Naive thymus-derived CD8-positive, alpha-beta T cell (primary cell): ENCODE measurements at places on chromosomes 6 and 20.

DNA sequence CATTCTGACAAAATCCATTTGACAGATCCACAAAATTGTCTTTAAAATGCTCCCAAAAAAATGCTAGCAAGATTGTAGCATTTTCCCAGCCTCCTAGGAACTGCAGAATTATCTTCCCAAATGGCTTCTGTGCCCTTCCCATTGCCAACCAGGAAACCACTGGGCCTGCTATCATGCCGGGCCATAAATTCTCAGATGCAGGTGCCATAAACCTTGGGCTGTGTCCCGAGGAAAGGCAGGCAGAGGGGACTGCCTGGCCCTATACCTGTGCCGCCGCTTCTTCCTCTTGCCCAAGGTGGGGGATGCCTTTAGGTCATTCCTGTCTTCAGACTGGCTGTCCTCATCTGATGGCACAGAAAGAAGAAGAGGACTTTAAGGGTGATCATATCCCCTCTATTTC is 2.8 kb downstream of the VSX1 start:
- no peak for DNase-seq

DNA sequence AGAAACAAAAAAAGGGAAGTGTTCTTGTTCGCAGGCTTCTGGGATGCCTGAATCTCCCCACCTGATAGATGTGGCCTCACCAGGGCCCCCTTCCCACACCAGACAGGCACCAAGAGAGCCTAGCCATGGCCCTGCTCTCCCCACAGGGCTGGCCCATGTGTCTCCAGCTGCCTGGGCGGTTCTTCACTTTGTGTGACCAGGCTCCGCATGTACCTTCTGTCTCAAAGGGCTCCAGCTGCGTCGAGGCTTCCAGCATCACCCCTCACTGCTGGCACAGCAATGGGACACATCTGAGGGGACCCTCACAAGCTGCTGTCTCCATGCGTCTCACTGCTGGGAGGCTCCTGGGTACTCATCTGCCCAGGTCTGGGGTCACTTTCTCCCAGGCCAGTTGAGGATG is 362.9 kb downstream of the ZFAND3 start:
- DNase-seq, result no peak

DNA sequence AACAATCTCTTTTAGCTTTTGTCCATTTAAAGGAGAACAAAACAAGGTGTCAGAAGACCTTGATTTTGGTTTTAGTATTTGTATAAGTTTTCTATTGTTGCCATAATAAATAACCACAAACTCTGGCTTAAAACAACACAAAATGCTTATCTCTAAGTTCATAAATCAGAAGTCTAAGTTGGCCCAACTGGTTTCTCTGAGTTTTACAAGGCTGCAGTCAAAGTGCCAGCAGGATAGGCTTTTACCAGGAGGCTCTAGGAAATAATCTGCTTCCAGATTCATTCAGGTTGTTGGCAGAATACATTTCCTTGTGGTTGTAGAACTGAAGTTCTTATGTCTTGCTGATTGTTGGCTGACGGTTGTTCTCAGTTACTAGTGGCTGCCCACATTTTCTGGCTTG is 147.2 kb upstream of the HMGCLL1 start:
- DNase-seq, result no peak

GRCh38 chr20:63127700-63128364 is 88.1 kb downstream of the YTHDF1 start:
- DNase-seq, result no peak

DNA sequence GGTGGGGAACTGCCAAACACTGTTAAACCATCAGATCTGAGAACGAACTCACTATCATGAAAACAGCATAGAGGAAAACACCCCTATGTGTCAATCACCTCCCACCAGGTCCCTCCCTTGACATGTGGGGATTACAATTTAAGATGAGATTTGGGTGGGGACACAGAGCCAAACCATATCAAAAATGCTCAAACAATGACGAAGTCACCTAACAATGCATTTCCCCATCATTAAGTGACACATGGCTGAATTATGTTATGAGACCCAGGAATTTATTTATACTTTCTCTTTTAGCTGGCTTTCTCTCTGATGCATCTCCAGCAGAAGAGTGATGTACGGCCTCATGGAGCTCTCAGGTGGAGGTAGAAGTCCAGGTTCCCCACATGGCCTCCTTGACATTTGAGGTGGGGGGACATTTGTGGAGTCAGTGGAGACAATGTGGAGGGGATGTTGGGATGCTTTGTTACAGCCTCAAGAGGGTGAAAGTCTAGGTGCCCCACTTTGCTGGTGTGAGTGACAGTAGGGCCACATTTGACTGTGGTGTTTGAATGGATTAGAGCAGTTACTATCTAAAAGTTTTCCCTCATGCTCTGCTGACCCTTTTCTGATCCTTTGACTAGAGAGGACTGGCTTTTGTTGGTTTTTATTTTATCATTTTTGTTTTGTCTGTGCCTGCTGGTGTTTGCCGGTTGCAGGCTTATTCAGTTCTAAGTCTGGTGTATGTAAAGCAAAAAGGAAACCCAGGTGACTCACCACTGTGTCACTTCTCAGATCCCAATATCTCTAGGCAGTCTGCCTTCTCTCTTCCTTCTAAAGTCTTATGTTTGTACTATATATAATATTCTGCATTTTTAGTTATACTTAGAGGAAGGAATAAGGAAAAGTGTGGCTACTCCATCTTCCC is 18.5 kb upstream of the DCBLD1 start:
- no peak for DNase-seq

DNA sequence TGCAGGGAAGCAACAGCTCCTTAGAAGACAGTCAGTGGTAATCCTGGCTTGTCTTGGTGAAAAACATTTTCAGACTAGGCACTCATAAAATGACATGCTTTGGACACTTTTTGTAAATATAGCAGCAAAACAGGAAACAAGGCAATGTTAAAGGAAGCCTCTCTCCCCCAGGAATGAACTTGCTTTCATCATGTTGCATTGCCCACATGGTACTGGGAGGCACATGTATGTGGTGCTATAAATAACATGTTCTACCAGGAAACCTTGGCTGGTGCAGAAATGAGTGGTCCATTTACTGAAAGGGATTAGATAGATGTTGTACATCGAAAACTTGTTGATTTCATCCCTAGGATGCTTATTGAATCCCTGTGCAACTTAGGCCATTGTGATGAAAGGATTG is 121.4 kb upstream of the RREB1 start:
- no peak for DNase-seq
